ENCODE measurements at places on chromosomes 2 and 18. TPM values are rescaled to one million over a fixed set of nuclear protein-coding genes. Genes with fewer than 3 reads are reported as not detected.

DNA sequence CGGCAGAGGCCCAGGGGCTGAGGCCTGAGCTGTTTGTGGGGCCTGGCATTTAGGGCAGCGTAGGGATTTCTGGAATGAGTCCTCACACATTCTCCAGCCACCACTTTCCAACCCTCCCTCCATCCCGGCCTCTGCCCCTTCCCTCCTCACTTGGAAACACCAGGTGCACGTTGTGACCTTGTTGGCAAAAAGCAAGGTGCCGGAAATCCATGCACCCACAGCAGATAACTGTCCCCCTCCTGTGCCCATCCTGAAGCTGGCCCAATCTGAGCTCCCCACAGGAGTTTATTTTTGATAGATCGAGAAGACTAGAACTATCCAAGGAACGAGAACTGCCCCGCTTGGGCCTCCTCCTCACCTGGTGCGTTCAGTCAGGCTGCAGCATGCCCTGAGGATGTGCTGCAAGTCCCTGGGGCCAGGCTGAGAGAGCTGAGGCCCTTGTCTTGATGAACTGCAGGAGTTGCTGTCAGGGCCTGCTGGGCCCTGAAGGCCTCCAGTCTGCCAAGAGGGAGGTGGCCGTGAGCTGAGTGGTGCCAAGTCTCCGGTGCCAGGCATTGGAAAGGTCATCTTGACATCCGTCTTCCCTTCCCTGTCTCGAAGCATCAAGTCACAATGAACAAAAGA, 55.8 kb downstream of the CTIF start:
- no peaks in the 10 kb centered on the region for H3K4me1 ChIP-seq
- no peak for DNase-seq
- no peaks in the 10 kb centered on the region for H3K27me3 ChIP-seq
- no peaks in the 10 kb centered on the region for H3K36me3 ChIP-seq

GRCh38 chr2:77428946-77429345, 93.2 kb downstream of the LRRTM4 start:
- H3K4me1 ChIP-seq: no peaks in the 10 kb centered on the region
- DNase-seq: no peak
- H3K27me3 ChIP-seq: no peaks in the 10 kb centered on the region
- H3K4me3 ChIP-seq: no peak overlapping the region
- H3K27ac ChIP-seq: no peak overlapping the region

DNA sequence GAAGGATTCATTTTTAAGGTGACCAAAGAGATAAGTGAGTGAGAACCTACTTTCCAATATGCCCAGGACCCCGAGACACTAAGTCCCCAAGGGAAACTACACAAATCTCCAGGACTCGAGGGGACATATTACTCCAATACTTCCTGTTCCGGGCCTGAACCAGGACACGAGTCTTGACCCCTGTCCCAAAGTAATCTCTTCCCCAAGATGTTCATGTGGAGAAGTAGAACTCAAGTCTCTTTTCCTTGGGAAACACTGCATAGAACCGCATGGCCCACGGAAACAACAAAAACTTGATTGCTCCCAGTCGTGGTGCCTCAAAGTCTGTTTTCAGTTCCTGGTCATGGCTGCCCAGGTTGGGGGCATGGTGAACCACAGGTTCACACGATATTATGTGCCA, 87.2 kb upstream of the ZEB2 start:
- H3K4me1 ChIP-seq: no peaks in the 10 kb centered on the region
- H3K4me3 ChIP-seq: no peak overlapping the region
- H3K27ac ChIP-seq: no peak overlapping the region
- no peak for DNase-seq
- H3K27me3 ChIP-seq: no peaks in the 10 kb centered on the region

- peaks cover 80% of the 10 kb centered on the region for H3K27me3 ChIP-seq
- H3K27ac ChIP-seq: no peak overlapping the region
- no peaks in the 10 kb centered on the region for H3K36me3 ChIP-seq
- DNase-seq: no peak
Measured at GRCh38 chr2:240153418-240153817, 13.0 kb upstream of the OTOS start.

- H3K4me1 ChIP-seq: no peaks in the 10 kb centered on the region
- no peak overlapping the region for H3K27ac ChIP-seq
- no peaks in the 10 kb centered on the region for H3K36me3 ChIP-seq
- no peaks in the 10 kb centered on the region for H3K27me3 ChIP-seq
- no peak for DNase-seq
Measured at GRCh38 chr18:21056545-21056944, 55.1 kb downstream of the ROCK1 start.

- no peaks in the 10 kb centered on the region for H3K36me3 ChIP-seq
- no peaks in the 10 kb centered on the region for H3K27me3 ChIP-seq
- no peak overlapping the region for H3K27ac ChIP-seq
- DNase-seq: no peak
- H3K4me3 ChIP-seq: no peak overlapping the region
- H3K4me1 ChIP-seq: peaks cover 19% of the 10 kb centered on the region
Measured at GRCh38 chr18:59867337-59868104, 32.3 kb upstream of the PMAIP1 start.

- H3K4me1 ChIP-seq: no peaks in the 10 kb centered on the region
- no peak for DNase-seq
- no peak overlapping the region for H3K4me3 ChIP-seq
- no peak overlapping the region for H3K27ac ChIP-seq
Measured at GRCh38 chr18:50806208-50806616, 13.6 kb downstream of the MRO start.

GRCh38 chr2:124163840-124164239, 138.8 kb downstream of the CNTNAP5 start:
- no peak for DNase-seq
- no peaks in the 10 kb centered on the region for H3K36me3 ChIP-seq
- no peak overlapping the region for H3K4me3 ChIP-seq
- no peak overlapping the region for H3K27ac ChIP-seq
- no peaks in the 10 kb centered on the region for H3K27me3 ChIP-seq

GRCh38 chr2:177328056-177328455, 63.5 kb upstream of the NFE2L2 start:
- H3K27ac ChIP-seq: no peak overlapping the region
- no peaks in the 10 kb centered on the region for H3K36me3 ChIP-seq
- H3K4me1 ChIP-seq: peaks cover 24% of the 10 kb centered on the region
- no peaks in the 10 kb centered on the region for H3K27me3 ChIP-seq

DNA sequence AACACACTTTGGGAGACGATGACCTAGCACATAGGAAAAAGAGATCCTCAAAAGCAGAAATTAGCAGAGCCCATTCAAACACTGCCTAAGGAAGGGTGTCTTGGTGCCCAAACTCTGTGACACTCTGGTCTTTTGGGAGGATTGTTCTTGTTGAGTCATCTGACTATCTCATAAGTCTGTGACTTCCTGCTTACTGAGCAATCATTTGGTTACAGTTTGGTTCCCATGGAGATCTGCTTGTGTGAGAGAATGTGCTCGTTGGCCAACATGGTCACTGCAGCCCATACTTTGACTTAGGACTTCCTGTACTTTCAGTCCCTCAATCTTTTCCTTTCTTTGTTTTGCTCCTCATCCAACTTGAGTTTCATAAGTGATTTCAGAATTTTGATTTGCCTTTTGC, 602.9 kb downstream of the NYAP2 start:
- DNase-seq: no peak
- no peak overlapping the region for H3K4me3 ChIP-seq
- no peaks in the 10 kb centered on the region for H3K36me3 ChIP-seq
- H3K27me3 ChIP-seq: no peaks in the 10 kb centered on the region
- no peaks in the 10 kb centered on the region for H3K4me1 ChIP-seq

DNA sequence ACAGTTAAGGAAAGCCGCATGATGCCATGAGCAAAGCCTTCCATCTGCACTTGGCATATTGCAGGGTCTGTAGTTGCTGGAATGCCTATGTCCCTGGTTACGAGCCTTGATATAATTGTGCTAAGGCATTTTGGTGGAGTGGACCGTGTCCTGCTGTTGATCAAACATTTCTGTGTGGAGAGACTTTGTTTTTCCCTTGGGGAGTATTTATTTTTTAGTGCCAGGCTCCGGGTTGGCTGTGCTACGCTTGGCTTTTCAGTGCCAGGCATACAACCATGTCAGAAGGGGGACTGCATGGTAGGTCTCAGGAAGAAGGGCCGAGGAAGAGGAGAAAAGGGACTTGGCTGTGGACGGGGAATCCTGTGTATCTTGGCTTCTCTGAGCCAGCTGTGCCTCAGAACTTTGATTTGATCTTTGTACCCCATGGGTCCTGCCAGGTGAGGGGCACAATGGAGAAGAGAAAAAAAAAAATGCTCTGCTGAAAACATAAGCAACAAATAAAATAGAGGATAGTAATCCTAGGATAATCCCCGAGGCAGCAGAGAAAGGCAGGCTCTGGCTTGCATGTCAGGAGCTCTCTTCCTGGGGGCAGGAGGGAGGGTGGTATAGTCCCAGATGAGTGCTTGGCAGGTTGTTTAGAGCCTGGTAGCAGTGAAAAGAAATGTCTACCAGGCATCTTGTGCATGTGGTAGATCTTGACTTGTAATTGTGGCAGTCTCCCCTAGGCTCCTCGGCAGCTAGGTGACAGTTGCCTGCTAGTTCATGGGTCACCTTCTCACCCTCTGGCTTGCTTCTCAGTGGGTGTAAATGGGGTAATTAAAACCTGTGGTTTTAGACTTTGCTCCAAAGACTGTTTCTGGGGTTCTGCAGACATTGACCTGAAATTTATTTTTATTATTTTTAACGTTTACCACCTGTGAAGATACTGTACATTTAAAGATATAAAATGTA, 233.0 kb downstream of the NEDD4L start:
- no peaks in the 10 kb centered on the region for H3K27me3 ChIP-seq
- peaks cover 68% of the 10 kb centered on the region for H3K4me1 ChIP-seq
- H3K36me3 ChIP-seq: peaks cover 16% of the 10 kb centered on the region
- no peak for DNase-seq
- H3K4me3 ChIP-seq: peak overlapping the region; percentile 27
- H3K27ac ChIP-seq: no peak overlapping the region

- no peaks in the 10 kb centered on the region for H3K36me3 ChIP-seq
- no peak overlapping the region for H3K4me3 ChIP-seq
- peak; percentile 82 for DNase-seq
- peaks cover 27% of the 10 kb centered on the region for H3K27me3 ChIP-seq
- peaks cover 22% of the 10 kb centered on the region for H3K4me1 ChIP-seq
Measured at GRCh38 chr2:149017116-149017985, 21.1 kb upstream of the LYPD6B start.

DNA sequence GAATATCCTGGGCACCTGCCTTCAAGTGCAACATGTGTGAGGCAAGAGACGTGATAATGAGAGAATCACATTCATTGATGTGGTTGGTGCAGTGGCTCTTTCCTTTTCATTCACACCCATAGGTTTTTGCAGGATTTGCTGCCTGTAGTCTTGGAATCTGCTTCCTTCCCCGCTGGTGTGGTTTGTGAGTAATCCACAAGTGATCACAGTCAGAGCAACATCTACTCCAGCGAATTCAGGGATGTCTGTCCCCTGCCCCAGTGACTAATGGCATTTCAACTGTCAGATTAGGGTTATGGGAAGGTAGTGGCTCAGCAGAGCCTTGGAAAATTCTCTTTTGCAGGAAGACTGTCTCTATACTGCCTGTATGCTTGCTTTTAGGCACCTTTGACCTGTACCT, 225.5 kb upstream of the RBMS1 start:
- H3K27ac ChIP-seq: no peak overlapping the region
- no peak for DNase-seq
- peaks cover 20% of the 10 kb centered on the region for H3K4me1 ChIP-seq
- no peak overlapping the region for H3K4me3 ChIP-seq

DNA sequence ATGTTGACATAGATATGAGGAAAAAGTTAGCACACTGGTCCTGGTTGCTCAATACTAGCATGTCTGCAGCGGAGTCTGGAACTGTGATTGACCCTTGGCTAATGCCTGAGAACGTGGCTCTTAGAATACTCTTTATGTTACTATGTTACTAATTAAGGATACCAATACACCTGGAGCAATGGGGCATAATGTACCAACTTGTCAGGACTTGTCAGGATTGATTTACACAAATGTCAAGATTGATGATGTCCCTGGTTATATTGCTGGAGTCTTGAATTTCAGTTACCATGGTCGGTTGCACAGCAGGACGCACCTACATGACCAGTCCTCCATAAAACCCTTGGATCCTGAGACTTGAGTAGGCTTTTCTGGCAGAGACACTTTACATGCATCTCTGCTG, 810.9 kb downstream of the CPS1 start:
- H3K27ac ChIP-seq: peak overlapping the region; percentile 43
- no peaks in the 10 kb centered on the region for H3K36me3 ChIP-seq
- no peak for DNase-seq
- H3K4me3 ChIP-seq: no peak overlapping the region
- H3K27me3 ChIP-seq: no peaks in the 10 kb centered on the region
- H3K4me1 ChIP-seq: peaks cover 14% of the 10 kb centered on the region

DNA sequence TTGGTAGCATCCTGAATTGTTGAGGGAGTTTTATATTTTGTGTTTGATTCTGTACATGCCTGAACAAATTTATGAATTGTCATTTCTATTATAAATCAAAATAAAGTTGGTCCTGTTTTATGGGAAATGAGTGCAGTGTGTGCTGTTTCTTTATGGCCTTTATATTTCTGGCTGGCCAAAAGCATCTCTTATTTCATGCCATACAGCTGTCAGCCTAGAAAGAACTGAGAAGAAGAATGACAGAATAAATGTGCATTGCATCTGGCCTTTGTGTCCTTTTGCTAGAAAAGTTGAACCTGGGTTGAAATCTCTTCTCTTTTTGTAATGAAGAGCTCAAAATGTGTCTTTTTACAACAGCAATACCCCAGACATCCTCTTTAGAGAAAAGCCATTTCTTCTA, 474.7 kb upstream of the LRATD1 start:
- H3K4me3 ChIP-seq: no peak overlapping the region
- H3K36me3 ChIP-seq: no peaks in the 10 kb centered on the region
- DNase-seq: no peak
- H3K27ac ChIP-seq: no peak overlapping the region
- H3K4me1 ChIP-seq: no peaks in the 10 kb centered on the region
- no peaks in the 10 kb centered on the region for H3K27me3 ChIP-seq

DNA sequence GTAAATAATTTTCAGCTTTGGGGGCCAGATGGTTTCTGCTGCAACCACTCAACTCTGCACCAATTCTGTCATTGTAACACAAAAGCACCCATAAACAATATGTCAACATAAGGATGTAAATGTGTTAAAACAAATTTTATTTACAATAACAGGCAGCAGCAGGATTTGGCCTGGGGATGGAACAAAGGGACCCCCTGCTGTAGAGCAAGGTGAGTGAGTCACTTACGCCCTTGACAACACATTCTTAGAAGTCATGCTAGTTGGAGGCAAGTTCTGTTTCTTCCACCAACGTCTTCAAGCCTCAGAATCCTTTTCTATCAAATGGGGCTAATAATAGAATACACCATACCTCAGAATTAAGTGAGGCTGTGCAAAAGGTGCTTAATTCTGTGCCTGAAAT, 610.2 kb upstream of the SYT4 start:
- no peak overlapping the region for H3K4me3 ChIP-seq
- H3K27me3 ChIP-seq: no peaks in the 10 kb centered on the region
- no peak for DNase-seq
- H3K27ac ChIP-seq: no peak overlapping the region

- H3K4me3 ChIP-seq: no peak overlapping the region
- H3K4me1 ChIP-seq: no peaks in the 10 kb centered on the region
- H3K27me3 ChIP-seq: no peaks in the 10 kb centered on the region
- H3K27ac ChIP-seq: no peak overlapping the region
- no peak for DNase-seq
- H3K36me3 ChIP-seq: no peaks in the 10 kb centered on the region
Measured at GRCh38 chr18:31329787-31330438, 12.0 kb downstream of the DSG1 start.

MROH2A gene
- total RNA-seq: 0.33 TPM

TMEM214 gene
- total RNA-seq: 79.6 TPM

SLC38A11 gene
- total RNA-seq: 0.57 TPM

CEBPZ gene
- total RNA-seq: 60.7 TPM

CDH20 gene
- not detected for total RNA-seq

SLC30A3 gene
- 0.24 TPM for total RNA-seq

CROCC2 gene
- total RNA-seq: not detected

C2orf78 gene
- total RNA-seq: not detected

THAP4 gene
- total RNA-seq: 53.6 TPM

NAT8 gene
- not detected for total RNA-seq

MAPRE2 gene
- total RNA-seq: 32.9 TPM

PTPRM gene
- 48.5 TPM for total RNA-seq

SLC4A3 gene
- 20.2 TPM for total RNA-seq

Data from Calu3 (cell line).